ENCODE measurements at places on chromosomes 2 and 18. TPM values are rescaled to one million over a fixed set of nuclear protein-coding genes. Genes with fewer than 3 reads are reported as not detected.

Gene TTL
- total RNA-seq: 57.8 TPM

Gene TAF1B
- 31.9 TPM for total RNA-seq

Gene CHRNG
- not detected for total RNA-seq

Gene LYG1
- 0.31 TPM for total RNA-seq

Gene EML6
- 0.64 TPM for total RNA-seq

Gene TFCP2L1
- 1.9 TPM for total RNA-seq

Gene ALPP
- total RNA-seq: 0.20 TPM

- no peaks in the 10 kb centered on the region for H3K27me3 ChIP-seq
- H3K4me3 ChIP-seq: no peak overlapping the region
- H3K27ac ChIP-seq: no peak overlapping the region
- H3K4me1 ChIP-seq: no peaks in the 10 kb centered on the region
- DNase-seq: peak; percentile 9
Observed at GRCh38 chr2:30777661-30778505, 29.4 kb downstream of the CAPN13 start.

DNA sequence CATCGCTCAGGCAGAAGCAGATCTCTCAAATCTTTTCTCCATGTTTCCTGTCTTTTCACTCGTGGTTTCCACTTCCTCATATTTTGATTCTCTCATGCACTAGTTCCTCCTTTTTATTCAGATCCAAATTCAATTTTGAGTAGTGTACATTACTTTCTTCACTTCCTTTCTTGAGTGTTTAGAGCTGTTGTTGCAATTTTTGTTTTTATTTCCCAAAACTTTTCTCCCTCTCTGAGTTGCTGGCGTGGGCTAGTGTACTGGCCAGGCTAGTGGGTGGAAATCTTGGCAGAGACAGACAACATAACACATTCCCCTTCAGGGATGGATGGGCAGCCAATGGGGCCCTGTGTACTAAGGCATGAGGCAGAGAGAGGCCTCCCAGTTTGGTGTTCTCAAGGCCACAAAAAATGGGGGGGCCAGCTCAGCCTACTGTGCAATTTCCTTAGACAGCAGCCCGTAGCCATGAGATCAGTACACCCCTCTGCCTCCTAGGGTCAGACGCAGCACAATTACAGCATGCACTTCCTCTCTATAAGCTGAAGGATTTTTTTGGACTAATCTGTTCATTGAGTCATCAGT lies 145.1 kb upstream of the PID1 start:
- H3K27ac ChIP-seq: no peak overlapping the region
- DNase-seq: no peak
- H3K27me3 ChIP-seq: no peaks in the 10 kb centered on the region
- H3K4me3 ChIP-seq: no peak overlapping the region

DNA sequence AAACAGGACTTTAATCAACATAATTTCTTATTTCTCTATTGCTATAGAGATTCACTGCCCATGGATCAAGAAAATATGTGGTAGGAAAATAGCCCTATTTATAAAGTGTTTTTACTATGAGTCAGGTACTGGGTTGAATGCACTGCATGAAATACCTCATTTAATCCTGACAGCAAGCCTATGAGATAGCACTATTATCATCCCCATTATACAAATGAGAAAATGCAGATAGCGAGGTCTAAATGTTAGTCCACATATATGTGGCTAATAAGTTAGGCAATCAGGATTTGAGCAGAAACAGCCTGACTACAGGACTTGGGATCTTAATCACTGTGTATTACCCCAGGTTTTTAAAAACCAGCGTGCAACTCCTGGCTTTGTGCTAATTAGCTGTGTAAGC lies 8.5 kb upstream of the LYPD1 start:
- no peaks in the 10 kb centered on the region for H3K4me1 ChIP-seq
- H3K36me3 ChIP-seq: no peaks in the 10 kb centered on the region
- no peak overlapping the region for H3K27ac ChIP-seq
- H3K27me3 ChIP-seq: no peaks in the 10 kb centered on the region
- DNase-seq: no peak
- H3K4me3 ChIP-seq: no peak overlapping the region

GRCh38 chr2:24272907-24273306 lies 87.4 kb downstream of the ITSN2 start:
- H3K4me3 ChIP-seq: no peak overlapping the region
- no peak for DNase-seq
- peaks cover 4% of the 10 kb centered on the region for H3K4me1 ChIP-seq
- no peaks in the 10 kb centered on the region for H3K36me3 ChIP-seq
- no peaks in the 10 kb centered on the region for H3K27me3 ChIP-seq
- no peak overlapping the region for H3K27ac ChIP-seq

DNA sequence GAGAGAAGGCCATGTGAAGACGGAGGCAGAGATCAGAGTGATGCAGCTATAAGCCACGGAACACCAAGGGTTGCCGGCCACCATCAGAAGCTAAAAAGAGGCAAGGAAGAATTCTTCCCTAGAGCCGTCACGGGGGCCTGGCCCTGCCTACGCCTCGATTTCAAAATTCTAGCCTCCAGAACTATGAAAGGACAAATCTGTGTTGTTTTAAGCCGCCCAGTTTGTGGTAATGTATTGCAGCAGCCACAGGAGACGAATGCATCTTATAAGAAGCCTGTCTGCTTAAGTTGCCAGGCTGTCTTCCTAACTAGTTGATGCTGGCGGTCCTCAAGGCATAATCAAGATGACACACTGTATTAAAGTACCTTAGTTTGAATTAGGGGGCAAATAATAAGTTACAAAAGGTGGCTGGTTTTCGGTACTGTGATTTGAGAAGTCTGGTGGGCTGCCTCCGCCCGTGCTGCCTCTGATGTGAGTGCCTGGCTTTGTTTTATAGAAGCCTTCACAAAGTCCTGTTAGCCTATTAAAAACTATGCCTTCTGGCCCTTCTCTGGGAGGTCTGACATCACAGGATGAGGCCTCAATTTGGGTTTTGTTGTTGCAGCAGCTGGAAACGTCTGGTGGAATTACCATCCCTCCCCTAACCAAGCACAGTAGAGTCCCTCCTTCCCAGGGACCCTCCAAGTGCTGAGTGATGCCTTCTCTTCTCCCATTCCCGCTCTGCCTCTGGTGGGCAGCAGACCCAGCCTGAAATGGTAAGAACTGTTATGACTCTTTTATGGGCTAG lies 53.6 kb downstream of the SRD5A2 start:
- H3K27ac ChIP-seq: no peak overlapping the region
- H3K4me3 ChIP-seq: no peak overlapping the region
- no peaks in the 10 kb centered on the region for H3K27me3 ChIP-seq
- no peaks in the 10 kb centered on the region for H3K4me1 ChIP-seq
- no peaks in the 10 kb centered on the region for H3K36me3 ChIP-seq
- no peak for DNase-seq

- 0 out of 2 replicates have a peak, but pooled peaks cover 2% of the 10 kb centered on the region for H3K4me1 ChIP-seq
- no peaks in the 10 kb centered on the region for H3K27me3 ChIP-seq
- no peak overlapping the region for H3K27ac ChIP-seq
Observed at GRCh38 chr18:49745045-49746014, 68.0 kb downstream of the ACAA2 start.

- DNase-seq: no peak
- no peak overlapping the region for H3K4me3 ChIP-seq
- no peaks in the 10 kb centered on the region for H3K4me1 ChIP-seq
- H3K27me3 ChIP-seq: no peaks in the 10 kb centered on the region
- no peak overlapping the region for H3K27ac ChIP-seq
Observed at GRCh38 chr2:72156872-72157271, 9.2 kb upstream of the CYP26B1 start.

- H3K36me3 ChIP-seq: no peaks in the 10 kb centered on the region
- no peaks in the 10 kb centered on the region for H3K4me1 ChIP-seq
- DNase-seq: no peak
- no peaks in the 10 kb centered on the region for H3K27me3 ChIP-seq
- no peak overlapping the region for H3K27ac ChIP-seq
- H3K4me3 ChIP-seq: no peak overlapping the region
Observed at GRCh38 chr2:224060783-224061482, 21.8 kb upstream of the SERPINE2 start.

- no peak overlapping the region for H3K4me3 ChIP-seq
- H3K27me3 ChIP-seq: no peaks in the 10 kb centered on the region
- no peaks in the 10 kb centered on the region for H3K36me3 ChIP-seq
- no peak for DNase-seq
Observed at GRCh38 chr2:149630445-149630844, 42.9 kb upstream of the MMADHC start.

DNA sequence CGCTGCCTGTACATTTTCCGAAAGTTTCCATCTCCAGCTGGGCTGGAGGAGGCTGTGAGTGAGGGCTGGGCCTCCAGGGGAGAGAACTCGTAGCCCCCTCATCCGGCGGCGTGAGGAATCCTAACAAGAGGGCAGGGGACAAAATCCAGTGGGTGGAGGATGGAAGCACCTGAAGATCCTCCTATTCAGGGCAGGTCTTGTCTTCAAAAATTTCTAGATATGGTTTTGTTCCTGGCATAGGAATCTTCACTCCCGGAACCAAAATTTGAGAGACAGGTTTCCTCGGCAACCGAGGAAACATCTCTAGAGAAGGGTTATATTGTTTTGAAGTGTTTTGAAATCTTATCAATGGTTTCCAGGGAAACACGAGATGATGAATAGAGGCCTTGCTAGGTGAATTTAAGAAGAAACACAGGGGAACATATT lies 136.7 kb downstream of the SH3BP4 start:
- no peak overlapping the region for H3K4me3 ChIP-seq
- no peaks in the 10 kb centered on the region for H3K4me1 ChIP-seq
- no peak for DNase-seq
- 0 out of 2 replicates have a peak, but pooled peaks cover 2% of the 10 kb centered on the region for H3K27me3 ChIP-seq

- H3K36me3 ChIP-seq: no peaks in the 10 kb centered on the region
- H3K4me1 ChIP-seq: no peaks in the 10 kb centered on the region
- H3K27me3 ChIP-seq: no peaks in the 10 kb centered on the region
- H3K27ac ChIP-seq: no peak overlapping the region
- DNase-seq: no peak
Observed at GRCh38 chr2:168155046-168155445, 92.3 kb downstream of the STK39 start.

DNA sequence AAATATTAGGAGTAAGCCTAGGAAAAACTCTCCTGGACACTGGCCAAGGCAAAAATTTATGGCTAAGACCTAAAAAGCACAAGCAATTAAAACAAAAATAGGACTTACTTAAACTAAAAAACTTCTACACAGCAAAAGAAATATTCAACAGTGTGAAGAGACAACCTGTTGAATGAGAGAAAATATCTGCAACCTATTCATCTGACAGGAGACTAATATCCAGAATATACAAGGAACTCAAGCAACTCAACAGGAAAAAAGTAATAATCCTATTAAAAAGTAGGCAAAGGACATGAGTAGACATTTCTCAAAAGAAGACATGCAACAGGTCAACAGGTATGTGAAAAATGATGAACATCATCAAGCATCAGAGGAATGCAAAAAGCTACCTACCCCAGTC lies 431.1 kb downstream of the ZEB2 start:
- no peaks in the 10 kb centered on the region for H3K4me1 ChIP-seq
- no peak overlapping the region for H3K4me3 ChIP-seq
- H3K27ac ChIP-seq: no peak overlapping the region

GRCh38 chr2:43039376-43040080 lies 186.9 kb downstream of the ZFP36L2 start:
- DNase-seq: no peak
- H3K4me1 ChIP-seq: no peaks in the 10 kb centered on the region
- H3K4me3 ChIP-seq: no peak overlapping the region
- H3K27me3 ChIP-seq: no peaks in the 10 kb centered on the region

DNA sequence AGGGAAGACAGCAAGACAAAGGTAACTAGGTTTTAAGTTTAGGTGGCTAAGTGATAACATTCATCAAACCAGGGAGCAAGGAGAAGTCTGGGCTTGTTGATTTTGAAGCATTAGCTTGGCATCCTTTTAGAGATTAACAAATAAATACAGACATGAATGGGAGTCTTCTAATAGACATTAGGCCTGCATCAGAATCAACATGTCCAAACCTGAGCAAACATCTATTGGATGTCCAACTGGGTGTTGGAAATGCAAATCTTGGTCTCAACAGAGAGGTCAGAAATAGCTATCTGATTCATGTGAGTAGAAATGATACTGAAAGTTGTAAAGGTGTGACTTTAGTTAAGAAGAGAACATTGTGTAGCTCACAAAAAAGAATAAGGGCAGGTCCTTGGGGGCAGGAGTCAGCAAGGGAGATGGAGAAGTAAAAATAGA lies 85.5 kb upstream of the RND3 start:
- H3K27me3 ChIP-seq: no peaks in the 10 kb centered on the region
- no peak for DNase-seq
- H3K4me3 ChIP-seq: no peak overlapping the region
- H3K27ac ChIP-seq: no peak overlapping the region
- no peaks in the 10 kb centered on the region for H3K4me1 ChIP-seq
- H3K36me3 ChIP-seq: peaks cover 6% of the 10 kb centered on the region

DNA sequence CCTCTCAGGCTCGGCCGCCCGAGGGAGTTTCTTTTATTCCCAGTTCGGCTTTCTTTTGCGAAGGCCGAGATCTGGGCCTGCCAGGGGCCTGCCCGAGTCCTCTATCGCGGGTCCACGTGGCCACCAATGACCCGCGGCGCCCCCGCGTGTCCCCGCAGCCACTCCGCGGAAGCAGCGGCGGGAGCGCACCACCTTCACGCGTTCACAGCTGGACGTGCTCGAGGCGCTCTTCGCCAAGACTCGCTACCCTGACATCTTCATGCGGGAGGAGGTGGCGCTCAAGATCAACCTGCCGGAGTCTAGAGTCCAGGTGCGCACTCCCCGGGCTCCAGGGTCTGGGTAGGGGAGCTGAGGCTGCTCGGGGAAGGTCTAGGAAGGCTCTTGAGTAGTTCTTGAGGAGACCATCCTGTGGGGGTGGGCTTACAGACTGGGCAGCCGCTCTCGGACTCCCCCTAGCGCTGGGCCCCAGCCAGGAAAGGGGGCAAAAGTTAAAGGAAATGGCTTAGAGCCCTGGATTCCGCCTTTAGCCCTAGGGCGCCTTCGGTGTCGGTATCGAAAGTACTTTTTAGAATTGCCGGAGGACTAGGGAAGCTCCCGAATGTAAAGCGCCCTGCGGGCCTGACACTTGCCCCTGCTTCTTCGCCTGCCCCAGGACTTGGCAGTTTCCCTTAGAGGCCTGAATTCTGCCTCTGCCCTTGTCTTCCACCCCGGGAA lies 3.4 kb downstream of the OTX1 start:
- DNase-seq: peak; percentile 90
- peaks cover 10% of the 10 kb centered on the region for H3K4me1 ChIP-seq
- H3K27ac ChIP-seq: no peak overlapping the region
- peaks cover 82% of the 10 kb centered on the region for H3K27me3 ChIP-seq

GRCh38 chr18:54503131-54503894 lies 87.7 kb upstream of the DYNAP start:
- DNase-seq: no peak
- no peaks in the 10 kb centered on the region for H3K27me3 ChIP-seq
- no peaks in the 10 kb centered on the region for H3K4me1 ChIP-seq
- no peak overlapping the region for H3K27ac ChIP-seq
- H3K4me3 ChIP-seq: no peak overlapping the region

- no peaks in the 10 kb centered on the region for H3K36me3 ChIP-seq
- H3K4me1 ChIP-seq: no peaks in the 10 kb centered on the region
- no peaks in the 10 kb centered on the region for H3K27me3 ChIP-seq
- no peak overlapping the region for H3K4me3 ChIP-seq
- no peak overlapping the region for H3K27ac ChIP-seq
- DNase-seq: no peak
Observed at GRCh38 chr2:24720310-24720709, 72.9 kb downstream of the PTRHD1 start.

- H3K27me3 ChIP-seq: no peaks in the 10 kb centered on the region
- H3K36me3 ChIP-seq: no peaks in the 10 kb centered on the region
- no peak overlapping the region for H3K4me3 ChIP-seq
- no peaks in the 10 kb centered on the region for H3K4me1 ChIP-seq
- DNase-seq: no peak
Observed at GRCh38 chr2:221106241-221106640, 465.9 kb downstream of the EPHA4 start.

All from H9 (cell line).